Stimulated activated CD8-positive, alpha-beta memory T cell treated with anti-CD3 and anti-CD28 coated beads, Interleukin-4, amount 100 ng/mL, for 1 hour (primary cell): ENCODE measurements at places on chromosomes 4 and X.

DNA sequence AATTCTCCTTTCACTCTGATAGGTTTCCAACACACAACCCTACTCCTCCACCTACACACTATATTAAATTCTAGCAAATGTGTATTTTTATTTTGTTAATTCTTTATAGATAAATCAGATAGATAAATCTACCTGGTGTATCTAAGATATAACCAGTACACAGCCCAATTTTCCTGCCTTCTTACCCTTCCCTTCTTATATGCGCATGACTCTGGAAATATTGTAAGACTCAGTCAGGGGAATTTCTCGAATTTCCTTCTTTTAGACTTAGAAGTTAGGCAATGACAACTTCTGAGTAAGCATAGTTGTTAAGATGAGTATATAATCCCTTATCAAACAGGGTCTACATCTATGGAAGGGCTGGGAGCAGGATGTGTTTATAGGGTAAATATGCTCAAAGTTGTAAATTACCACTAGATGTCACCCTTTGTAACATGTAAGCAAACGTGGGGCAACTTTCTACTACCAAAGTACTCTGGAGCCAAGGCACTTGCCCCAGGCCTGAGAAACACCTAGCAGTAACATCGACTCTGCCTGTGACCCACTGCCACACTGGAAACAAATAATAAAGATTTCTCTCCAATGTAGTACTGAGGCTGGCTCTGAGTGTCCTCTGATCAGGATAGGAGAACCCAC, 444.7 kb downstream of the IQCM start:
- DNase-seq, result no peak

GRCh38 chrX:138708268-138708667, 3.2 kb downstream of the FGF13 start:
- DNase-seq, result no peak

GRCh38 chrX:153556767-153557166, 39.3 kb downstream of the ATP2B3 start:
- DNase-seq, result no peak

DNA sequence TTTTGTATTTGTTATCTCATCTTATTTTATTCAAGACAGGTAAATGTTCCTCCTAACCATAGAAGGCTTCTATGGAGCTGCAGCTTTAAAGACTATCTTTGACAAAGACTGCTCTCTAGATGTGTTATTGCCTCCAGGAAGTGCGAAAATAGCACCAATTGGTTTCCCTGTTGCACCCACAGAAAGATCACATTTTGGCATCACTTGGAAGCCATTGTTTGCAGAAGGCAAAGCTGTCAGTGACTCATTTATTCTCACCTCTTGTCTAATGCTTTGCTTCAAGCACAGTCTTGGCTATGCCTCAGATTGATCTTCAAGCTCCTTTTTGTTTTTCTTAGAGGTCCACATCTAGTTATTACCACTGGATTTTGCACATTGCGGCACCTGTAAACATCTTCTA, 150.3 kb downstream of the PCDH7 start:
- DNase-seq, result no peak

- DNase-seq, result no peak
Measured at GRCh38 chrX:2325076-2325784, 175.5 kb downstream of the DHRSX start.

GRCh38 chrX:49064303-49064702, 5.5 kb downstream of the CCDC120 start:
- no peak for DNase-seq

DNA sequence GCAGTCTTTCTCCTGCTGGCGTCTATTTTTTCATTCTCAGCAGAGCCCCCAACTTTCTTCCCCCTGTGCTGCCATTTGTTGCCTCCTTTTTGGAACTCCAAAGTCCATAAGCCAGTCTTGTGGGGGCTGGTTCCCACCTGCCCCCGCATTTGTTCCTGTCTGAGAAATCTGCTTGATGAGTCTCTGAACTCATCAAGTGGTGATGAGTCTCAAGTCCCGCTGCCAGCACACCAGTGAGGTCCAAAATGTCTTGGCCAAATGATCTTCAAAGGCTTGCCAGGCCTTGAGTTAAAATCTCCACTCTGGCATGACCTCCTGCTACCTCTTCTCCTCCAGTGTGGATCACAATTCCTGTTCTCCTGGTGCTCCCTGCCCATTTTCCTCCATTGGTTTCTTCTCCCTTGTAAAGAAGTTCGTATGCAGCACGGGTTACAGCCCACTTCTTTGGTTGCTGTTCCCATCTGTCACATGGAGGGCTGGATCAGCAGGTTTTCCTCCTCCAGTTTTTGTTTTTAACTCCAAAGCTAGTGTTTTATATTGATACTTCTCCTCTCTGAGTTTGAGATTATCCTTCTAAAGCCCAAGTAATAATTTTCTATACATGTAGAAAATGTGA, 72.7 kb upstream of the LIMCH1 start:
- no peak for DNase-seq

GRCh38 chrX:150602743-150603142, 34.3 kb downstream of the MTM1 start:
- no peak for DNase-seq

DNA sequence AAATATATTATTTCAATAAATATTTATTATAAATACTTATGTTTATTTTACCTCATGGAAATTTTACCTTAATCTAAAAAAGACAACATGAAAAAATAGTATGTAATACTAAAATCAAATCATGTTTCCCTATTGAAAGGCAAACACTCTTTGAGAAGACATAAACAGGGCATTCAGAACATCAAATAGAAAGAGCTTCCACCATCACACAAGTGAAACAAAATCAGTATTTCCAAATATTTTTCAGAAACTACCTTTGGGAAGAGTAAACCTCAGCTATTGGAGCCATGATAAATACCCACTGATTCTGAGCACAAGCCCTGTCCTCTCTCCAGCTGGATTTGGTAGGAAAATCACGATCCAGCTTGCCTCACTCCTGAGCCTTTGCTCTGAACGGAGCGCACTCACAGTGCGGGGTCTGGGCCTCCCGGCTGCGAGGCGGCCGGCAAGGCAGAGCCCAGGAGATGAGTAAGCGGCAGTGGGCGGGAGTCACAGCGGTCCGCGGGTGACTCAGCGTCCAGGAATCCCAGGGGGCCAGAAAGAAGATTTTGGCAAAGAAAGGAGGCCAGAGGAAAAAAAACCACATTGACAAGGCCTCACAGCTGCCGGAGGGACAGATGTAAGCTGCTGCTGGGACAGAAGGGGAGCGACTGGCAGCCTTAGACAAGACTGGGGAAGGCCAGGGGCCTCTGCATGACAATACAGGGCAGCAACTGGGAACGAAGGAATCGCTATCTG, 14.7 kb upstream of the ANXA5 start:
- no peak for DNase-seq

DNA sequence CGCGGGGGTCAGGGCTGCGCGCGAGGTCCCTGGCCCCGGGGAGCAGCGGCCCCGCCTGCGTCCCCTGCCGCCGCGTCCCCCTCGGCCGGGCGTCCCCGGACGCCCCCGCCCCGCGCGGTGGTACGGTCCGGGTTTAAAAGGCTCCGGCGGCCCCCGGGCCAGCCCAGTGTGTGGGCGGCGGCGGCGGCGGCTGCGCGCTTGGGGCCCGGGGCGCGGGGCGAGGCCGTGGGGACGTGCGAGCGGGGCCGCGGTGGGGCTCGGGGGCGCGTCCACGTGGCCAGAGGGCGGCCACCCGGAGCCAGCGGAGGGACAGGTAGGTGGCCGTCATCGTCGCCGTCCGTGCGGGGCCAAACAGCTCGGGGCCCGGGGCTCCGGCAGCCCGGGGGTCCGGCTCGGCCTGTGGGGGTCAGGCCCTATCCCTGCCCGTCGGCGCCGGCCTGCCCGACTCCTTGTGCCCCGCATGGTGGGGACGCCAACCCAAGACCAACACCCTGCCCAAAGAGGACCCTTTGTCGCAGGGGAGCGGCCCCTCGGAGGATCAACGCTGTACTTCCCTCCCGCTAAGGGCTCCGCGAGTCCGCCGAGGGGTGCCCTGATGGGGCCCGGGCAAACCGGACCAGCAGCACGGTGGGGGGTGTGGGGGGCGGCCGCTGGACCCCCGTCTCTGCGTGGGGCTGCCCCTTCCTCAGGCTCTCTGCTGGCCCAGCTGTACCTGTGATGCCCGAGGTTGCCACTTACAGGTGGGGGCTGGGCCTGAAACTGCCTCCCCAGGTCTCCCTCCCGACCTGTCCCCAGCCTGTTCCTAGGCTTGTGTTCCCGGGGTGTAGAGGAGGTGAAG, at the start of gene PLXNA3:
Gene PLXNA3, plus strand, starts transcription at position 166 of the 838 bp plus-strand sequence. CDS start 1,903 bp downstream, outside the sequence.
- DNase-seq, result peak; percentile 49

DNA sequence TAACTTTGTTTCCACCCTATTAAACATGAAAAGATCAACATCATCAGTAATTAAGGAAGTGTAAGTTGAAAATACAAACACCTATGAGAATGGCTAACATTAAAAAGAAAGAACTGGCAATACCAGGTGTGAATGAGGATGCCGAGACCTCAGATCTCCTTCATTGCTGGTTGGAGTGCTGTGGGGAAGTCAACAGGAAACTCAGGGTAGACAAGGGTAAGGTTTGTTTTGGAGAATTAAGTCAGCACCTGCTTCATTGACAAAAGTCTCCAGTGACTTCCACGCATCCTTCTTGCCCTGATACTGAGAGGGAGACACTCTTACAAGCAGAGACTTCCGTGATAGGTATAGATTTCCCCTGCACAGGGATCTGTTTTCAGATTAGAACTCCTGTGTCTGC, 106.1 kb downstream of the IRF2 start:
- no peak for DNase-seq

GRCh38 chr4:24529555-24529954, 54.8 kb downstream of the DHX15 start:
- DNase-seq, result no peak

GRCh38 chrX:154541896-154542722, 4.5 kb downstream of the G6PD start:
- DNase-seq, result no peak

GRCh38 chr4:820230-821172, 5.4 kb downstream of the CPLX1 start:
- no peak for DNase-seq
